Ureter (tissue), 1 donor: ENCODE measurements at places on chromosomes 2 and 18. TPM values are rescaled to one million over a fixed set of nuclear protein-coding genes. Genes with fewer than 3 reads are reported as not detected.

DNA sequence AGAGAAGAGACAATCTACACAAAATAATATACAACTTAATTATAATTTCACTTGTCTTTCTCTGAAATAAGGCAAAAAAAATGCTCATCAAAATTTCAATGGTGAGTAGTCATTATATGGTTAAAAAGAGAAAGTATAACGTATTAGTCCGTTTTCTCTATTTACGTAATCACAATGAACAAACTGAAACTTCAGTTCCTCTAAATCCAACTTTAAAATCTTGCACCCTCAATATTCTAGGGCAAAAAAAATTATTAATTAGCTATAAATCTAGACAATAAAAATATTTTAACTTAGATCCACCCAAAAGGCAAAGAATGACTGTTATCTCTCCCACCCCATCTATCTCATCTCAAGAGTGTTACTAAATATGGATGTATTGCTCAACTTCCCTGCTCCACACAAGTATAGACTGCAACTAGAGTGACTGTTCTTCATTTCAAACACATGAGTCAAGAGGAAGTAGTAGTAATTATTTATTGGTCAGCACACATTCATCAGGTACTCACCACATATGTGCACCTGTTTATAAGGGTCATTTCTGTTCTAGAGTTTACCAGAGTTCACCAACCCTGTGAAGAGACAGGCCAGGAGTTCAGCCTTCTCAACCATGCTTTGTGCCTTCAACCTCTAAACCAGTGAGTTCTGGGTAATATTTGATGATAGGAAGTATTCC lies 36.4 kb downstream of the STK39 start:
- no peak for DNase-seq

- DNase-seq: no peak
Measured at GRCh38 chr18:58536534-58537271, 92.2 kb downstream of the ALPK2 start.

- no peak for DNase-seq
Measured at GRCh38 chr2:37367984-37368383, 23.6 kb downstream of the QPCT start.

Gene EGR4
- not detected for total RNA-seq

DNA sequence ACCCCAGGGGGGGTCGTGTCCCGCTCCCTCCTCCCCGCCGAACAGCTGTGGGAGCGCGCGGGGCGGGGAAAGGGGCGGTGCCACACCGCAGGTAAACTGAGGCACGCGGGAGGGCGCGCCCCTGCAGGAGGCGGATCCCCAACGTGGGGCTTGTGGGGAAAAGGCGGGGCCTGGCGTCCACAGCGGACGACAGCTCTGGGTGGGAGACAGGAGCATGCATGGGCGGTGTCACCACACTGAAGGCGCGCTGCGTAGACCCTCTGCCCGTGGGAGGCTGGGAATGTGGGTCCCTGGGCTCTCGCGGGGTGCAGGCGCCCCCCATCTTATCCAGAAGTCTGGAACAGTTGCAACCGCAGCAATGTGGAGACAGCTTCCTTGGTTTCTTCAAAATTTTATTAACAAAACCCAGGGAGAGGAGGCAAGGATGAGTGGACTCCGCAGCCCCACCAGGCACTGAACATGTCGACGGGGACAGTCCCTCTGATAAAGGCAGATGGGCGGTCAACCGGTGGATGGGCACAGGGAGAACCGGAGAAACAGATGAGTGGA lies 723 bp upstream of the MBD1 start:
- no peak for DNase-seq

DNA sequence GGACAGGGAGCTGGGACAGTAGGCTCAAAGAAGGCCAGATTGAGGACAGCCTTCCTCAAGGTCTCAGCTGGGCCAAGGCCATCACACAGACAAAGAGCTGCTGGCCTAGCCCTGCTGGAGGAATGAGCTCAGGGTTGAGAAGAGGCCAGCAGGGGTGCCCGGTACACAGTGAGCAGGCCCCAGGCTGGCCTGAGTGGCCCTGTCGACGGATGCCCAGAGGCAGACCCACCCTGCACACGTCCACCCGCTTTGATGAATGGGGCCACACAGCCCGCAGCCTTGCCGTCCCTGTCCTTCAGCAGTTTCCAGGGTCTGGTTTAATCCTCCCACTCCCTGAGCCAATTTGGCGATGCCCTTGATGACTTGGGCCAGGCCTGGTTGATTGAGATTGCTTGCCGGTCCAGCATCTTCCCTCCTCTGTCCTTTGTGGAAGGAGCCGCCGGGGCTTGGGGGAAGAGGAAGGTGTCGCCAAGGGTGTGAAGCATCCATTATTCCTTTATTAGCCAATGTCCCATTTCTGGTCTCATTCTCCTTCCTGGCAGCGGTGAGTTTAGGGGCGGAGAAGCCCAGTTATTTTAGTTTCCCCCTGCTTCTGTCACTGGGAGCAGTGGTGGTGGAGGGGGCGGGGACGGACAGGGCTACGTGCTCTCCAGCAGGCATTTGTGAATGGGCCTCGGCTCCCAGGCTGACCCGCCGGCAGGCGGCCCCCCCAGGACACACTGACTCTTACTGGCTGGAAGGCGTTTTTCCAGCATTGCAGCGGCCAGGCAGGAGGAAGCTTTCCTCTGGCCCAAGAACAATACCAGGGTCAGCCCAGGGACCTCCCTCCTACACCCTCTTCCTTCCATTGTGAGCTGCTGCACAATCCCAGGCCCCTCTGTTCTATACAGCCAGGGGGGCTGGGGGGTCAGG lies 141.8 kb downstream of the CTIF start:
- peak; percentile 79 for DNase-seq

Gene CHRNG
- total RNA-seq: not detected

DNA sequence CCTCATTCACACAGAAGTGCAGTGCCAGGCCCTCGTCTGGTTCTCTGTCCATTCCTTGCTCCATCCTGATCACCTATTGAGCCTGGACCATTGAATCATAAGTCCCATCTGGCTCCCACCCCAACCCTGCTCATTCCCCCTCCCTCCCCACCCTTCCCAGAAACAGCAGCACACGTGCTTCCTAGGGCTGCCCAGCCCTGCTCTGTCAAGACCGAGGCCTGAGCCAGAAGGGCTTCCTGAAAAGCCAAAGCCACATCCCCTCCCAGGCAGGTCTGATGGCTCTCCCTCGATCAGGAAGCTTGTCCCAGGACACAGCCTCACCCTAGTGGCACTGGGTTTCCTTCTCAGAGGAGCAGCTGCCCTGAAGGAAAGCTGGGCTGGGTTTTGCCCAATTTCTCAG lies 79.8 kb upstream of the FZD7 start:
- DNase-seq: no peak

Gene OR6B2
- total RNA-seq: not detected

DNA sequence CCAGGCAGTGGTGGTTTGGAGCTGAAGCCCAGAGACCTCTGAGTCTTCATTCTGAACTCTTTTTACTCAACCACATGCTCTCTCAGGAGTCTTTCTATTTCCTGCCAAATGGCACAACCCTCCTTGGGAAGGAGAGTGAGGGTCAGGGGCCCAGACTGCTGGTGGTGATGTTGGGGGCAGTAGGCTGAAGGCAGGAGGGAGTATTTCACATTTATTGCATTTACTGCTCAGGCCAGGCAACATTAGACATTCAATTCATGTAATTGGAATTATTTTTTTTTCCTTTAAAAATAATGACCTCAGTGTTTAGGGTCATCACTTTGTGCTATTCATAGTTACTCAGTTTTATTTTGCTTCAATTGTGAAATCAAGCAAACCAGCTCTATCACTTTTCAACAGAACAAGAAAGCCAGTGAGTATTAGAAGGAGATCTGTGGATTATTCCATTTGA lies 311.3 kb upstream of the NT5C1B start:
- no peak for DNase-seq

Gene UPP2
- not detected for total RNA-seq

- no peak for DNase-seq
Measured at GRCh38 chr2:10548626-10549025, 100.5 kb upstream of the ODC1 start.

Gene FSHR
- not detected for total RNA-seq

- DNase-seq: no peak
Measured at GRCh38 chr18:76367168-76368125, 127.6 kb downstream of the ZNF516 start.

Gene PLCD4
- total RNA-seq: 3.9 TPM

DNA sequence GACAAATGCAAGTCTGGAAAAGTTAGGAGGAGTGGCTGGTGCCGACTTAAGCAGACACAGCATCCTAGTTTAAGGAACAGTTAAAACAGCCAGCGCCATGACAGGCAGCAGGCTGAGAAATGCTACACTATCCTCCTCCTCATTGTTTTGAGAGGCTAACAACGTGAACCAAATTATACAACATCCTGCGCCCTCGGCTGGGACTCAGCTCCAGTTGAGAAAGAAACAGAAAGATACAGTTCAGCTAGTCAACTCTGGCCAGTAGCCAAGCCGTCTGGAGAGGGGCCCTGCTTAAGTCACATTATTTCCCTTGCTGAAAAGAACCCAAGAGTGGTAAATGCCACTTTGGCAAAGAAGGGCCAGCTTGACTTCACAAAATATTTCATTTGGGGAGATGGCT lies 90.2 kb downstream of the BCL11A start:
- no peak for DNase-seq

Gene G6PC2
- not detected for total RNA-seq

Gene TEKT4
- not detected for total RNA-seq

DNA sequence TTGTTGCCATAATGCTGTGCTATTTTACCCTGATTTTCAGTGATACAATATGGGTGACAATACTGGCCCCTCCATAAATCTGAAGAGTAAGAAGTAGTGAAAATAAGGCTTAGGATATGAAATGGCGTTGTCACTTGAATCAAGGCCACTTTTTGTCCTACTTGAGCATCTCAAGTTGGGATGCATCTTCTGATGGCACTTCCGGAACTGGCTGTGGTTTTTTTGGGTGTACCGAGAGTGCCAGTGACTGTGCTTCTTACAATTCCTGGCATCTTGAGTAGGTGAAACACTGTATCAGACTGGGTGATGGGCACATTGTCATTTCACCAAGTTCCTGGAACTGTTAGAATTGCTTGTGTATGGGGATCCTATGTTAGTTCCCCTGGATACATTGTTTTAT lies 52.5 kb upstream of the EML6 start:
- DNase-seq: no peak

- no peak for DNase-seq
Measured at GRCh38 chr2:218875692-218876246, 4.9 kb upstream of the WNT10A start.

DNA sequence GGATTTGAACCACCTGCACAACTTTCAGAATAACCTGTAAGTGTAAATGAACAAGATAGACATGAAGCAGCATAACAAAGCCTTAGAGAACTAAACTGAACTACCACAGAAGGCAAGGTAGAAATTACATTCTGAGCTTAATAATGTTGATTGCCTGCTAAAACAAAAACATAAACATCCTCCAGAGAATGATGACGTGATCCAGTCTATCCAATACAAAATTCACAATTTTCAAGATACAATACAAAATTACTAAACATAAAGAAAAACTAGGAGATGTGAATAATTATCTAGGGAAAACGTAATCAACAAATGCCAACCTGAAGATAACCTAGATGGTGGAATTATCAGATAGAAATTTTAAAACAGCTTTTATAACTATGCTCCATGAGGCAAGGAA lies 40.7 kb upstream of the EGR4 start:
- no peak for DNase-seq

DNA sequence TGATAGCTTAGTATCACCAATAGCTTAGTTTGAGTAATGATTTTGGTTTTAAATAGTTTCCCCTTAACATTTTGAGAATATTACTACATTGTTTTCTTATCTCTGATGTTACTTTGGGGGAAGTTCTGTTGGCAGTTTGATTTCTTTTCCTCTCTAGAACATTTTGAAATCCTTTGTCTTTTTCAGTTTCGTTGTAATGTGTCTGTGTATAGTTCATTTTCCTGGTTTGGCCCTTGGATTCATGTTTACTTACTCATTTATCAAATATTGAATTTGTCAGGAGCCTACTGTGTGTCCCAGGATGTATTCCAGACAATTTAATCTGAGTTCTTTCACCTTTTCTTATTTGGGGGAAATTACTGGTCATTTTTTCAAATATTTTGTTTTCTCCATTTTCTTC lies 16.7 kb downstream of the ANKRD12 start:
- no peak for DNase-seq

DNA sequence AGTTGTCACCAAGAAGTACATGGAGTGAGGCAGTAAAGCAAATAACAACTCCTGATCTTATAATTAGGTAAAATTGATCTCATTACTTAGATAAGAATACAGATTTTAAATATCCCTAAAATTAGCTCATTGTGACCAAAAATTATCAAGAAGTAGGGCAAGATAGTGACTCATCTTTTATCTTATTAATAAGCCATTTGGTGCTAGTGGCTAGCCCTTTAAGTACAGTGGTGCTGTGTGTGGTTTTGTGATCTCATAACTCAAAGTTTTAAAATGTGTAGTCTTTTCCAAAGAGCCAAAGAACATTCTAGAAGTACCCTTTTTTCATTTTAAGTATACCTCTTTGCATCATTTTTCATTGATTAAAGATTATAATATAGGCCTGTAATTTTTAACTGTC lies 569.4 kb upstream of the SETBP1 start:
- no peak for DNase-seq

DNA sequence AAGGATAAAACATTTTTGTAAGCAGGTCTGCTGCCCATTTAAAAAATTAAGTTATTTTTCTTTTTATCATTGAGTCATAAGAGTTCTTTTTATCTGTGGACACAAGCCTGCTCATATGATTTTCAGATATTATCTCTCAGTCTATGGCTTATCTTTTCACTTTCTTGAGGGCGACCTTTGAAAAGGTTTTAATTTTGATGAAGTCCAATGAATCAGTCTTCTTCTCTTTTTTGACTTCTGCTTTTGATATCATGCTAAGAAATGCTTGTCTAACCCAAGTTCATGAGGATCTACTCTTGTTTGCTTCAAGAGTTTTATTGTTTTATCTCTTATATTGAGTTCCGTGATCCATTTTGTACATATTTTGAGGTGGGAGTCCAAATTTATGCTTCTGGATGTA lies 36.5 kb downstream of the PSMD14 start:
- no peak for DNase-seq

- no peak for DNase-seq
Measured at GRCh38 chr2:226792155-226792881, 7.3 kb downstream of the IRS1 start.
